ENCODE measurements at places on chromosomes 16 and 17. TPM values are rescaled to one million over a fixed set of nuclear protein-coding genes. Genes with fewer than 3 reads are reported as not detected.

The TCAP gene
- total RNA-seq = 1.4 TPM

The CHST5 gene
- 0.04 TPM for total RNA-seq

The METTL23 gene
- 65.2 TPM for total RNA-seq

The MLKL gene
- total RNA-seq = 30.2 TPM

The CA10 gene
- not detected for total RNA-seq

The CDT1 gene
- total RNA-seq = 28.0 TPM

The LGALS9C gene
- not detected for total RNA-seq

The KRT20 gene
- 0.28 TPM for total RNA-seq

The TPSG1 gene
- 0.13 TPM for total RNA-seq

The HOXB5 gene
- total RNA-seq = 1.5 TPM

The NPIPB9 gene
- total RNA-seq = 1.9 TPM

The ZNF423 gene
- total RNA-seq = 0.46 TPM

The MYO15A gene
- total RNA-seq = 0.58 TPM

The TLE7 gene
- not detected for total RNA-seq

The SULT1A1 gene
- total RNA-seq = 5.7 TPM

The GAS7 gene
- 0.29 TPM for total RNA-seq

The ASGR1 gene
- 1.2 TPM for total RNA-seq

The GLP2R gene
- total RNA-seq = 12.5 TPM

The ZNF19 gene
- 2.6 TPM for total RNA-seq

The HP gene
- total RNA-seq = 0.53 TPM

The CHST6 gene
- 0.13 TPM for total RNA-seq

The STAC2 gene
- total RNA-seq = 0.40 TPM

The FBF1 gene
- total RNA-seq = 9.6 TPM

The SLC13A2 gene
- total RNA-seq = 0.15 TPM

The KIAA0513 gene
- total RNA-seq = 2.0 TPM

The PRR35 gene
- 0.18 TPM for total RNA-seq

The MEIOB gene
- 1.9 TPM for total RNA-seq

The DHRS7C gene
- not detected for total RNA-seq

The TBC1D3K gene
- not detected for total RNA-seq

The WDR81 gene
- 31.6 TPM for total RNA-seq

The C16orf74 gene
- 9.4 TPM for total RNA-seq

The HOXB8 gene
- 7.2 TPM for total RNA-seq

The CFAP119 gene
- 9.9 TPM for total RNA-seq

The HS3ST2 gene
- not detected for total RNA-seq

The TMEM220 gene
- total RNA-seq = 1.9 TPM

The G6PC3 gene
- 171 TPM for total RNA-seq

The CES5A gene
- not detected for total RNA-seq

The SLC16A3 gene
- total RNA-seq = 139 TPM

The CDR2L gene
- 57.1 TPM for total RNA-seq

The NAGS gene
- 0.84 TPM for total RNA-seq

The NPW gene
- total RNA-seq = 1.1 TPM

The ARHGAP23 gene
- total RNA-seq = 54.9 TPM

The NPTX1 gene
- 156 TPM for total RNA-seq

The MKS1 gene
- total RNA-seq = 10.5 TPM

The KRTAP4-5 gene
- total RNA-seq = not detected

The CSNK2A2 gene
- 50.2 TPM for total RNA-seq

The HS3ST3B1 gene
- 0.42 TPM for total RNA-seq

The COPZ2 gene
- total RNA-seq = 19.9 TPM

The ARHGAP44 gene
- total RNA-seq = 2.7 TPM

The TBX6 gene
- total RNA-seq = 0.33 TPM

The EME1 gene
- 14.9 TPM for total RNA-seq

The IGSF6 gene
- not detected for total RNA-seq

The KIF19 gene
- not detected for total RNA-seq

The ERI2 gene
- total RNA-seq = 14.3 TPM

The CIBAR2 gene
- not detected for total RNA-seq

The ST6GALNAC2 gene
- total RNA-seq = 0.51 TPM

The MYO15B gene
- total RNA-seq = 63.8 TPM

The TTLL6 gene
- total RNA-seq = 0.88 TPM

The CD300LF gene
- total RNA-seq = not detected

Data from A549 treated with CORT108297 at 1 μM for 4 hours (cell line).